Foreskin keratinocyte (primary cell): ENCODE measurements at places on chromosomes 4 and X. TPM values are rescaled to one million over a fixed set of nuclear protein-coding genes. Genes with fewer than 3 reads are reported as not detected.

Gene STATH
- not detected in 2 replicates for polyA plus RNA-seq

Gene XPNPEP2
- not detected in 2 replicates for polyA plus RNA-seq

Gene ZBTB49
- 1.5 and 1.6 TPM in 2 replicates for polyA plus RNA-seq

Gene MAGEA9B
- polyA plus RNA-seq: not detected in 2 replicates

Gene KLF8
- polyA plus RNA-seq: 1.8 and 1.9 TPM in 2 replicates

Gene DCX
- polyA plus RNA-seq: not detected in 2 replicates

Gene ZFP92
- polyA plus RNA-seq: 0.58 and 0.93 TPM in 2 replicates

Gene PLAC8
- 1.2 and 1.7 TPM in 2 replicates for polyA plus RNA-seq

Gene KIT
- polyA plus RNA-seq: not detected in 2 replicates

Gene XAGE1A
- not detected in 2 replicates for polyA plus RNA-seq

Gene BEND2
- polyA plus RNA-seq: not detected in 2 replicates

Gene MAGEA2
- polyA plus RNA-seq: not detected in 2 replicates

Gene XKRX
- polyA plus RNA-seq: 0.03 and 0.06 TPM in 2 replicates

Gene KIAA1210
- polyA plus RNA-seq: not detected in 2 replicates

Gene SLC10A3
- 23.4 and 25.2 TPM in 2 replicates for polyA plus RNA-seq

Gene LSM6
- 61.4 and 76.8 TPM in 2 replicates for polyA plus RNA-seq

Gene SSX4
- polyA plus RNA-seq: not detected in 2 replicates

Gene F8A2
- polyA plus RNA-seq: not detected in 2 replicates

Gene HERC5
- 9.4 and 10.0 TPM in 2 replicates for polyA plus RNA-seq

Gene XAGE5
- not detected in 2 replicates for polyA plus RNA-seq

Gene TGIF2LX
- not detected in 2 replicates for polyA plus RNA-seq

Gene MID1
- polyA plus RNA-seq: 2.1 and 3.1 TPM in 2 replicates

Gene CDKL2
- 0.20 and 0.21 TPM in 2 replicates for polyA plus RNA-seq

Gene SMIM31
- polyA plus RNA-seq: not detected in 2 replicates

Gene FHDC1
- polyA plus RNA-seq: 0.68 and 1.8 TPM in 2 replicates

Gene FGD1
- 8.5 and 9.0 TPM in 2 replicates for polyA plus RNA-seq

Gene NKX6-1
- not detected in 2 replicates for polyA plus RNA-seq

Gene LARP7
- polyA plus RNA-seq: 26.2 and 31.0 TPM in 2 replicates

Gene RHOXF2
- not detected in 2 replicates for polyA plus RNA-seq

Gene GATA1
- not detected in 2 replicates for polyA plus RNA-seq

Gene FAM120C
- polyA plus RNA-seq: 1.9 and 2.0 TPM in 2 replicates

Gene ESX1
- polyA plus RNA-seq: not detected in 2 replicates

Gene ADGRL3
- polyA plus RNA-seq: 0.22 and 0.25 TPM in 2 replicates

Gene DIPK2B
- polyA plus RNA-seq: not detected in 2 replicates

Gene SH3BGRL
- 38.9 and 39.0 TPM in 2 replicates for polyA plus RNA-seq
